Activated CD4-positive, alpha-beta memory T cell treated with anti-CD3 and anti-CD28 coated beads, Interleukin-2, amount 10 ng/mL, durations not matched to agents 7 days and 5 days (primary cell): ENCODE measurements at places on chromosomes 2 and 18. TPM values are rescaled to one million over a fixed set of nuclear protein-coding genes. Genes with fewer than 3 reads are reported as not detected.

DNA sequence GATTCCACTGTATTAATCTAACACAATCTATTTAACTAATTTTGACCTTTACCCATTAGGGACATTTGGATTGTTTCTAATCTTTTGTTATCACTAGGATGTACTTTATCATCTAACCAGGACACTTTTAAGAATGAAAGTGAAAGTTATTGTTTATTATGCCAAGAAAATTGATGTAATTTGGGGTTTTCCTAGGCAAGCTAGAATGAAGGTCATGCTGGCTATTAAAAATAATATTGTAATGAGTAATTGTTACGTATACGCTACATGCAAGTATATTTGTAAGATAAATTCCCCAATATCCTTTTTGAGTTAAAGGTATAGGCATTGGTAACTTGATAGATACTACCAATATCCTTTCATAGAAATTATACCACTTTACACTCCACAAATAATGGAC, 74.6 kb downstream of the COL5A2 start:
- H3K27me3 ChIP-seq = no peaks in the 10 kb centered on the region
- no peak overlapping the region for H3K4me3 ChIP-seq
- no peak for DNase-seq

Gene LAMA1
- not detected for total RNA-seq

Gene ALLC
- total RNA-seq = not detected

DNA sequence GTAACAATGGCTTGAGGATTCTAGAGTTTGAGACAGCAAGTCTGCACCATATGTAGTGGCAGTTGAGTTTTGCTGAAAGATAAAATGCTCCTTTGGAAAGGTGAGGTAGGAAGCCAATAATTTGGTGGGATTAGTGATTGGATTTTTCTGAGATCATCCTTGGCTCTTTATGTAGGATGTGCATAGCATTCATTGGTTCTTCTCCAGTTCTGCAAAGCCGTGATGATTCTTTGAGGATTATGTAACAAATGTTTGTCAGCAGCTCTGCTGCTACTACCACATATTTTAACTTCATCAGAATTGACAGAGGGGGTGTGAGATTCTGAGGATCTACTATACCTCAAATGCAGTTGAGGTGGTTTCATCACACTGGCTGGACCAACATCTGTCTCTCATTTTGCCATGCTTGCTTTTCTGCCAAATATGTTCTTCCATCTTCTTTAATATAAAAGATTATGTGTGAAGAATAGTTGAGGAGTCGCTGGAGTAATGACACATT, 188.9 kb upstream of the RASGRP3 start:
- peaks cover 27% of the 10 kb centered on the region for H3K27me3 ChIP-seq
- H3K4me1 ChIP-seq = no peaks in the 10 kb centered on the region
- no peak overlapping the region for H3K27ac ChIP-seq
- H3K4me3 ChIP-seq = no peak overlapping the region

Gene OSR1
- not detected for total RNA-seq

Gene DES
- not detected for total RNA-seq

Gene RIT2
- total RNA-seq = not detected

- no peaks in the 10 kb centered on the region for H3K4me1 ChIP-seq
- no peak overlapping the region for H3K4me3 ChIP-seq
- peaks cover 26% of the 10 kb centered on the region for H3K36me3 ChIP-seq
- no peak for DNase-seq
- H3K27me3 ChIP-seq = no peaks in the 10 kb centered on the region
- no peak overlapping the region for H3K27ac ChIP-seq
Observed at GRCh38 chr2:60957643-60958042, 59.9 kb upstream of the PEX13 start.

Gene LYPD6
- total RNA-seq = not detected

- H3K4me3 ChIP-seq = no peak overlapping the region
- no peak for DNase-seq
- H3K27ac ChIP-seq = no peak overlapping the region
Observed at GRCh38 chr2:29816651-29817050, 104.7 kb downstream of the ALK start.

DNA sequence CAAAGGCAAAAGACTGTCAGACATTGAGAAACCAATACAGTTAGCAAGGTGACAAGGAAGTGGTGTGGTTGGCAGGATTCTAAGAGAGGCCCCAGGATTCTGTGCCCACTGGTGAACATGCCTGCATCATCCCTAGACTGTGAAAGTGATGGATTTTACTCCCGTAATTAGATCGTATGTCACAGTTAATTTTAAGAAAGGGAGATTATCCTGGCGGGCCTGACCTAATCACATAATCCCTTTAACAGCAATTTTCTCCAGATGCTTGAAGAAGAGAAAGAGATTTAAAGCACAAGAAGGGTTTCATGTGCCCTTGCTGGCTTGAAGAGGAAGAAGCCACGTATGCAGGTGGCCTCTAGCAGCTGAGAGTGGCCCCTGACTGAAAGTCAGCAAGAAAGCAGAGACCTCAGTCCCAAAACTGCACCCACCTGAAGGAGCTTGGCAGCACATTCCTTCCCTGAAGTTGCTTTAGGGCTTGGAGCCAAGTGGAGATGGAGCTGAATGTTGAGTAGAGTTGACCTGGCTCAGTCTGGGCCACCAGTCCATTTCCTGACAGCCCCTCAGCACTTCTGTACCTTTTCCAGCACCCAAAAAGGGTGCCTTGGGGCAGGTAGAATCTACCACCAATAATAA, 49.1 kb downstream of the GTF3C3 start:
- no peak overlapping the region for H3K4me3 ChIP-seq
- peaks cover 24% of the 10 kb centered on the region for H3K4me1 ChIP-seq
- H3K36me3 ChIP-seq = peaks cover 17% of the 10 kb centered on the region
- DNase-seq = no peak

- H3K27me3 ChIP-seq = peaks cover 16% of the 10 kb centered on the region
- DNase-seq = no peak
- H3K4me1 ChIP-seq = peaks cover 1% of the 10 kb centered on the region
- no peak overlapping the region for H3K27ac ChIP-seq
Observed at GRCh38 chr2:121944072-121944831, 188.8 kb downstream of the TSN start.

DNA sequence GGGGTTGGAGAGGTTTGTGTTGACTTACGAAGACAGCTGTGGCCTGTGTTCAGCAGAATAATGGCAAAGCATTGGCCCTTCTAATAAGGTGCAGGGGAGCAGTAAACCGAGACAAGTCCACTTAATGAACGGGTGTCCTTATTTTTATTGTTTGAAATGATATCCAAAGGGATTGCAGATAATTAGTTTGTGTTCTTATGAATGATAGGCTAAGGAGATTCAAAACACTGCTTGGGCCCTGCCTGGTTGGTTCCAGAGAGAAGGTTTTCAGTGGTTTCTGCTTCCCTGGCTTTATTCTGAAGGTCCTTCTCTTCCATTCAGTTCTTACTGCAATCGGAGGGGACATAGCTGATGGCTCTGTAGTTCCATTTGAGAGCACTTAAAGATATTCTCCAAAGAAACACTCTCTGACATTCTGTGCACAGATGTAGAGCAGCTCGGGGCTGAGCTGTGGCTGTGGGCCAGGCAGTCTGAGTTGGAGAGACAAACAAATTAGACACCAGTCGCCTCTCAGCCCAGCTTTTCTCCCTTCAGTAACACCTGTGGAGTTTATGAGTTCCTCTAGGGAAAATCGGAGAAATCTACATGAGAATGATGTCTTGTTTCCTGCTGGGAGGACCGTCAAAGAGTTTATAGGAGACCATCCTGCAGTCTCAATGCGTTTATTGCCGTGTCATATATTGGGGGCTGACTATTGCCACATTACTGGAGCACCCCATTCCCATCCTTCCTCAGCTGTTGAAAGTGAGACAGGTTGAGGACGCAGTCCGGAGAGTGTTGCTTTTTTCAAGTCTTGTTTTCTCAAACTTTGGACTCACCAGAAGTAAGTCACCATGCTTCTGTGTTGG, 6.5 kb downstream of the GREB1 start:
- H3K4me3 ChIP-seq = no peak overlapping the region
- H3K36me3 ChIP-seq = no peaks in the 10 kb centered on the region
- H3K27ac ChIP-seq = no peak overlapping the region
- DNase-seq = no peak
- H3K27me3 ChIP-seq = peaks cover 14% of the 10 kb centered on the region

Gene ASPRV1
- 0.98 TPM for total RNA-seq

Gene KCNK3
- not detected for total RNA-seq

GRCh38 chr2:238403632-238404405, 22.9 kb upstream of the ASB1 start:
- peaks cover 7% of the 10 kb centered on the region for H3K4me1 ChIP-seq
- no peak overlapping the region for H3K27ac ChIP-seq
- DNase-seq = no peak
- no peaks in the 10 kb centered on the region for H3K27me3 ChIP-seq

GRCh38 chr2:64718250-64718885, 64.7 kb upstream of the SERTAD2 start:
- no peaks in the 10 kb centered on the region for H3K36me3 ChIP-seq
- peaks cover 4% of the 10 kb centered on the region for H3K27me3 ChIP-seq
- H3K27ac ChIP-seq = no peak overlapping the region
- H3K4me1 ChIP-seq = no peaks in the 10 kb centered on the region

- H3K27ac ChIP-seq = no peak overlapping the region
- H3K4me3 ChIP-seq = no peak overlapping the region
- H3K27me3 ChIP-seq = no peaks in the 10 kb centered on the region
Observed at GRCh38 chr2:231671270-231672050, 36.9 kb upstream of the PTMA start.

DNA sequence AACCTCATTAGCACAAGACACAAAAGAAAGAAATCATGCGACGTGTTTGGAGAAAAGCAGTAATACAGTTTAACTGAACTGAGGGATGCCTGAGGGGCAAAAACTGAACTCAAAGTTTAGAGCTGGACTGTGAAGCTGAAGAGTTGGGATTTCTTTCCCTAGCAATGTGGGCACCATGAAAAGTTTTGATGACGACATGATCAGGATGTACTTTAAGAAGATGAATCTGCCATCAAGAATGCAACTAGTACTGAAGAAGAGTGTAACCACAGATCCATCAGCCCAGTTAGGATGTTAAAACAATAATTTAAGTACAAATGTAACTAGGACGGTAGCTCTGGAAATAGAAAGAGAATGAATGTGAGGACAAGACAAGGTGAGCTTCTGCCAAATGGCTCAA, 196.2 kb downstream of the VWC2L start:
- no peak overlapping the region for H3K4me3 ChIP-seq
- no peaks in the 10 kb centered on the region for H3K4me1 ChIP-seq
- H3K27me3 ChIP-seq = no peaks in the 10 kb centered on the region
- H3K36me3 ChIP-seq = no peaks in the 10 kb centered on the region
- DNase-seq = no peak
- H3K27ac ChIP-seq = no peak overlapping the region

DNA sequence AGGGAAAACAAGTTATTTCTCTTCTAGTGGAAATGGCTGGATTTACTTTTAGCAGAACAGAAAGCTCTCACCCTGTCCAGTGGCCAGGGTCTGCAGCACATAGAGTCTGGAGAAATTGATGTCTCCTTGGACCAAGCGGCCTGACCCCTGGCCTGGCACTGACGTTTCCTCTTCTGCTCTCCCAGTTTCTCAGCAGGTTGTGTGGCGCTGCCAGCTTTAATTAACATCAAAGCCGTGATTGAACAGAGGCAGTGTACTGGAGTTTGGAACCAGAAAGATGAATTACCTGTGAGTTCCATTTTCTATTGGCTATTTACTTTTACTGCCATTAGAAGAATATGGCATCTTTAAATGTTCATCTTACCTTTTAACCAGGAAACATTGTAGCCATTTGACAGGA, 20.9 kb downstream of the CD8A start:
- no peak for DNase-seq
- peaks cover under 1% of the 10 kb centered on the region for H3K4me1 ChIP-seq
- no peaks in the 10 kb centered on the region for H3K27me3 ChIP-seq
- H3K27ac ChIP-seq = no peak overlapping the region

Gene GLI2
- 0.43 TPM for total RNA-seq

GRCh38 chr2:45354776-45355175, 256.3 kb downstream of the SRBD1 start:
- no peak overlapping the region for H3K4me3 ChIP-seq
- no peak for DNase-seq
- no peaks in the 10 kb centered on the region for H3K27me3 ChIP-seq
- H3K27ac ChIP-seq = no peak overlapping the region
- H3K4me1 ChIP-seq = no peaks in the 10 kb centered on the region

DNA sequence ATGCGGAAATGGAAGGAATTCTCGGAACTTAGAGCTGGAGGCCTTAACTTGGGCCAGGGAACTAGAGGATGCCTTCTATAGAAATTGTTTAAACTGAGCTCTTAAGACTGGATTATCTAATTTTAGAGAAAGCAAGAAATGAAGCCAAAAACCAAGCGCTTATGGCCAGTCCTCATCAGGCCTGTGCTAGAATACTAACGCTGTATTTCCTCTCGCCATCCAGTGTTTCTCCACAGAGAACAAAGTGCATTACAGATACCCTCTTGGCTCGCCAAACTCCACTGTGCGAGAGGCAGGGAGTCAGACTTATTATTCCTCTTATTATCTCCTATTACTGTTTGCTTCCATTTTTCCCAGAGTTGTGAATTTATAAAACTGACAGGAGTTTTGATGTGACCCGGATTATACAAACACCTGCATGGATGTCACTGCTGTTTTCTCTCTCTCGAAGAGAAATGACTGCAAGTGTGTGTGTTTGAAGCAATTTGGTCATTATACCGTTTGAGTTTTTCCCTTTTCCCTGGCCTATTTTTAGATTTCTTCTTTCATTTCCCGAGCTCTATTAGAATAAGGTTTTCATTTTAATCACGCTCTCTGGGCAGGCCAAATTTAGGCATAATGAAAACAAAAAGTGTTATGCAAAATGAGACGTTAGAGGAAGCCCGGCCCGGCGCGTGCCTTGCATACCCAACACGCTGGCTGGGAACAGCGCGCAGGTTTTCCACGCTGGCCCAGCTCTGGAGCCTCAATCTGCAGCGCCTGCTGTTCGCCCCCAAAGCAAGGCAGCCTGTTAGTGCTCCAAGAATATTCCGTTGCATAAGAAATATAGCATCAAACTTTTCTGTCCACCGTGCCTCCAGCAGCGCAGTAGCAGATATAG, 103.3 kb downstream of the ALK start:
- no peaks in the 10 kb centered on the region for H3K36me3 ChIP-seq
- DNase-seq = no peak
- no peak overlapping the region for H3K27ac ChIP-seq
- no peak overlapping the region for H3K4me3 ChIP-seq

DNA sequence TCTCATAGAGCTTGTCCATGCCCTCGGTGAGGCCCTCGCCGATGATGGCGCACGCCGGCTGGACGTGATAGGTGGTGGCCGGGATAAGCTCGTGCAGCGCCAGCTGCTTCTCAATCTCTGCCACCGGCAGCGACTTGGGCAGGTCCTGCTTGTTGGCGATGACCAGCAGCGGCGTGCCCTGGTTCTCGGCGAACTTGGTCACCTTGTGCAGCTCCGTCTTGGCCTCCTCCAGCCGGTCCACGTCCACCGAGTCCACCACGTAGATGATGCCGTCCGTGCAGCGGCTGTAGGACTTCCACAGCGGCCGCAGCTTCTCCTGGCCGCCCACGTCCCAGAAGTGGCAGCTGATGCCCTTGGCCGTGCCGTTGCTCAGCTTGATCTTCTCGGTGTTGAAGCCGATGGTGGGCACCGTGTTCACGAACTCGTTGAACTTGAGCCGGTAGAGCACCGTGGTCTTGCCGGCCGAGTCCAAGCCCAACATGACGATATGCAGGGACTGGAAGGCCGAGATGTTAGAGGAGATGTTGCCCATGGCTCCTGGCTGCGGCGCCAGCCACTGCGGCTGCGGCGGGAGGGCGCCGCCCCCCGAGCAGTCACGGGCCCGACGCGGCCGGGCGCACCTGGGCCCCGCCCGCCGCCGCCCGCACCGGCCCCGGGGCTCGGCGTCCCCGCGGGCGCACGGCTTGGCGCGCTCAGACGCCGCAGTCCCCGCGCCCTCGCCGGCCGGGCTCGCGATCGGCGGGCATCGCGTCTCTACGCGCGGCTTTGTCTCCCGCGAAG, 636 bp downstream of the ARL4C start:
- DNase-seq = peak; percentile 69
- peak overlapping the region; percentile 99 for H3K4me3 ChIP-seq
- peak overlapping the region; percentile 100 for H3K27ac ChIP-seq
- H3K27me3 ChIP-seq = no peaks in the 10 kb centered on the region
